ENCODE measurements at places on chromosomes 6 and 20.
A peak's percentile ranks its signal among the peaks of the same experiment; 100 is the strongest.

DNA sequence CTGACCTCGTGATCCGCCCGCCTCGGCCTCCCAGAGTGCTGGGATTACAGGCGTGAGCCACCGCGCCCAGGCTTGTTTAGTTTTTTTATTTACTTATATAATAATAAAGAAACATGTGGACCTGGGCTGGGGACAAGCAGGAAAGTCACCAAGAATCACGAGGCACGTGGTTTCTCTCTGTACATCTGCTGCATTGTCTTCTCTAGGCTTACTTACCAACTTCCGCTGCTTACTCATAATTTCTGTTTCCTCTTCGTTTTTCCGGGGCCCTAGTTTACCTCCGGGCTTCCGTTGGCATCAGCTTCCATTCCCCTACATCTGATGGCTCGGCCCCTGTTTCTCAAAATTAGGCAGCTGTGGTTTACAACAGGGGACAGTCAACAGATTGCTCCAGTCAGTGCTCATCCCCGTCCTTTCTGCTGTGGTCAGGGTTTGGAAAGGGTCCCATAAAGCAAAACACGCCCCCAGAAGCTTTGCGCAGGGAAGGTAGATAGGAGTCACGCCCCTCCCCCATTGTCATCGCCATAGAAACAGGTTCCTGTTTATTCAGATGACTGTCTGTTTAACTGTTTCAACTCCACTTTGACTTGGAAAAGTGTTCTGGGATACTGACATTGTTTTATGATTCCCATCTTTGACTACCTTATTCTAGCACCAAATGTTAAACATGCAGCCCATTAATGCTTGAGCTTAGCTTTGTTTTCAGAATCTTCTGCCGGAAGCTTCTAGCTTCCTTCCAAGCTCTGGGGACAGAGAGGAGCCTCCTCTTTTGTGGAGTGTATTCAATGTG, 31.9 kb upstream of the TXLNB start:
- DNase-seq = peak; percentile 92

GRCh38 chr20:47754388-47754715, 30.9 kb downstream of the SULF2 start:
- no peak for DNase-seq

DNA sequence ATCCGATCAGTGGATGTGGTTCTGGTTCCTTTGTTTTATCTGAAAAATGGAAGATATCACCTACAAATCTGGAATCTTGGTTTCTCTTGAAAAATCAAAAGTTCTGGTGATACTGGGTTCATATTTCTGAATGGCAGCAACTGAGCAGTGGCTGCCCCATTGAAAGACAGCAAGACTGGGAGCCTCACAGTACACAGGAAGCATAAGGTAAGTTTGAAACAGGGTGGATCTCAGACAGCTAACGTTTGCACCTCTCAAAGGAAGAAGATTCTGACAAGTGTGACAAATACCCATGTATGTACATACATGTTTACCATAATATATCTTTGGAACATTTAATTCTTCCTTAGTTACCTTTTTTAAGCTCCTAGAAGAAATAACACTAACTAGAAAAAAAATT, at the start of gene SAMD3:
Gene SAMD3 (minus strand): TSS at position 177 of the 400 bp plus-strand sequence. CDS start 7,678 bp downstream, outside the sequence.
- DNase-seq = peak; percentile 74

DNA sequence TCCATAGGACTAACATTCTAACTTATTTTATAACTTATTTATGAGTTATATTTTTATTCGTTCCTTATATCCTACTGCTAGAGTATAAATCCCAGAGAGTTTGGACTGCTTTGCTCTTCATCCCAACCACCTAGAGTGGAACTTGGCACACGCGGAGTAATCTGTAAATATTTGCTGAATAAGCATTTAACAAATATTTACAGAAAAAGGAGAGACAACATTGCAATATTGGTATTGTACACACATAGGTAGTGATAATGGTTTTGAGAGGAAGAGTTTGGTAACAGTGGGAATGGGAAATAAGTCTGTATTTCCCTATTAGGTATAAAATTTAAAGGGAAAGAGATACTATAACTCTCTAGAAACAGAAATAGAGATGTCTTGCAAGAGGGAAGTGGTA, 634.8 kb upstream of the CITED2 start:
- DNase-seq = no peak

GRCh38 chr20:13822459-13822858, 37.6 kb downstream of the NDUFAF5 start:
- no peak for DNase-seq

GRCh38 chr6:44800171-44800783, 412.8 kb downstream of the CDC5L start:
- no peak for DNase-seq

- DNase-seq = no peak
Observed at GRCh38 chr20:48350313-48350988, 477.3 kb downstream of the PREX1 start.

GRCh38 chr6:135974426-135974825, 122.9 kb downstream of the PDE7B start:
- no peak for DNase-seq

- DNase-seq = no peak
Observed at GRCh38 chr6:72272958-72273357, 348.9 kb upstream of the KCNQ5 start.

GRCh38 chr6:132607544-132608233, 16.4 kb downstream of the TAAR2 start:
- no peak for DNase-seq

DNA sequence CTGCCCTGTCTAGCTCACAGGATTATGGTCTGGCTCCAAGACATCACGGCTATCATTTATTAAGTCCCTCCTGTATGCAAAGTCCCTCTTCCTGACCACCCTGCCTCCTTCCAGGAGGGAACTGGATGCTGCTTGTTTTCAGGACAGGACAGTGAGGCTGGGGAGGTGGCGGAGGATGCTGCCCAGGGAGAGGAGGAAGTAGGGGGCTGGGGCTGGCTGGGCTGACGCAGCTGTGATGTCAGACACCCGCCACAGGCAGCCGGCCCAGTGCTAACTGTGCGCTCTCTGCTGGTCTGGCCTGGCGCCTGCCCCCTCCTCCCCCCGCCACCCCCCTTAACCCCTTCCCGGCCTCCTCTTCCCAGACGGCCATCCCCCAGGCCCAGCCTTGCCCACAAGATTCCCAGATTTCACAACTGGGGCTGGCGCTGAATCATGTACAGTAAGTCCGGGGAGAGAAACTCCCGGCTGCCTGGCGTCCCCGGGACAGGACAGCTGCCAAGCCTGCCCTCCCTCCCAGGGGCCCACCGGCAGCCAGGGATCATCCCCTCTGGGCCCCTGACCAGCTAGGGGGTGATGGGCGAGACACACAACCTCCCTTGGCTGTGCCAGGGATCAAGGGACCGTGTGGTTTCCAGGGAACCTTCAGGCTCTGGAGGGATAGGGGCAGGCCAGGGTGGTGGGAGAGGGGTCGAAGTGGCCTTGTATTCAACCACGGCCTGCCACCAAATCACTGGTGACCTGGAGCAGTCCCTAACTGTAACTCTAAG, 118.1 kb downstream of the CEBPB start:
- no peak for DNase-seq

DNA sequence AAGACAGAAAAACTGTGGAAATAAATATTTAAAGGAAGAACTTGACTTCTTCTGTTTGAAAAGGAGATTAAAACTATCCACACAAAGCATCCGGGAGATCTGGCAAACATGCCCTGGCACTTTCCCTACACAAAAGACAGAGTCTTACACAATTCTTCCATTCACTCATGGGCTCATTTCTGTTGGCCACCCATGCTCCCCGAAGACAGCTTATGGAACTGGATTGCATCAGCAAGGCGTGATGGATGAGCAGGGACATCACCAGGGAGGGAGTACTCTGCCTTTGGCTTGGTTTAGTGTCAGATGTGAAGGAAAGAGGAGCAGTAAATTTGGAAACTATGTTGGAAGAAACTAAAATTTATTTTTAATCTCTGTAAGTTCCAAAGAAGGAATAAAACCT, 379.3 kb downstream of the CD109 start:
- no peak for DNase-seq

DNA sequence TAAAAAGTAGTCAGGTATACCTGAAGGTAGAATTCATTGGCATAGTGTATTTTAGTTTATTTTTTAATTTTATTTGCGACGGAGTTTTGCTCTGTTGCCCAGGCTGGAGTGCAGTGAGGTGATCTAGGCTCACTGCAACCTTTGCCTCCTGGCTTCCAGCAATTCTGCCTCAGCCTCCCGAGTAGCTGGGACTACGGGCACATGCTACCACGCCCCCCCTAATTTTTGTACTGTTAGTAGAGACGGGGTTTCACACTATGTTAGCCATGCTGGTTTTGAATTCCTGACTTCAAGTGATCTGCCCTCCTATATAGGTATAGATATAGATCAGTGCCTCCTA, 102.8 kb upstream of the PRSS16 start:
- no peak for DNase-seq

DNA sequence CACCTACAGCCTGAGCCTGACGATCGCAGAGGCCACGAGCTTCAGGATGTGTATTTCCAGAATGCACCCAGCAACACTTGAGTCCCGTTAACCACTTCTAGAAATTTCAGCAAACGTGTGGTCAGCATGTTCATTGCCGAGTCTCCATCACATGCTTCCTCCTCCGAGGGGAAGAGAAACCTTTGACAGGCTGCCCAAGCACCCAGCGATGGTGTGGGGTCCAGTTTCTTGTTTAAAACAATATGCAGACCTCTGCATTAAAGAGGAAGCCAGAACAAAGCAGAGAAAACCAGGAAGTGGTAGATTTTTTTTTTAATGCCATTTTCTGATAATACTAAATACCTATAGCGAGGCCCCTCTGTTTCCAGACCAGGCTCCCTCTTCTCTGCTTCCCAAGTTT, 71.9 kb downstream of the GNAS-AS1 start:
- DNase-seq = no peak

- DNase-seq = no peak
Observed at GRCh38 chr20:37511610-37512275, 9.3 kb upstream of the NNAT start.

- no peak for DNase-seq
Observed at GRCh38 chr20:14960831-14961230, 623.4 kb upstream of the FLRT3 start.

DNA sequence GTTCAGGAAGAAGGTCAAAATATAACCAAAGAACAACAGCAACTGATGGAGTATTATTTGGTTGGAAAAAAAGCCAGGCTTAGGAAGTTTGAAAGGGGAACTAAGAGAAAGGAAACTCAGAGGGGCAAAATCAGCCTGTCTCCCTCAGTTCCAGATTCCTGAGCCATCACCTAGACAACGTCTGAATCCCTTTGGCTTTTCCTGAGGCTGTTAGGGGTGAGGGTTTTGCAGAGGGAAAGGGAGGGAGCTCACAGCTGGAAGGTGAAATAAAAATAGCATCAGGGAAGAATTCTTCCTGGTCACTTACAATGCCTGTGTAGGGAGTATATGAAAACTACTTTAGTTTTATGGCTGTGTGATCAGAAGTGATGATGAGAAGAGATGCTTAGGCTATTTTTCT, 100.5 kb downstream of the SOBP start:
- DNase-seq = no peak

- no peak for DNase-seq
Observed at GRCh38 chr6:144298194-144298593, 13.1 kb downstream of the UTRN start.

- DNase-seq = peak; percentile 41
Observed at GRCh38 chr6:170200458-170200891, 90.4 kb downstream of the DLL1 start.

- no peak for DNase-seq
Observed at GRCh38 chr20:37209661-37210314, 30.4 kb upstream of the MROH8 start.

DNA sequence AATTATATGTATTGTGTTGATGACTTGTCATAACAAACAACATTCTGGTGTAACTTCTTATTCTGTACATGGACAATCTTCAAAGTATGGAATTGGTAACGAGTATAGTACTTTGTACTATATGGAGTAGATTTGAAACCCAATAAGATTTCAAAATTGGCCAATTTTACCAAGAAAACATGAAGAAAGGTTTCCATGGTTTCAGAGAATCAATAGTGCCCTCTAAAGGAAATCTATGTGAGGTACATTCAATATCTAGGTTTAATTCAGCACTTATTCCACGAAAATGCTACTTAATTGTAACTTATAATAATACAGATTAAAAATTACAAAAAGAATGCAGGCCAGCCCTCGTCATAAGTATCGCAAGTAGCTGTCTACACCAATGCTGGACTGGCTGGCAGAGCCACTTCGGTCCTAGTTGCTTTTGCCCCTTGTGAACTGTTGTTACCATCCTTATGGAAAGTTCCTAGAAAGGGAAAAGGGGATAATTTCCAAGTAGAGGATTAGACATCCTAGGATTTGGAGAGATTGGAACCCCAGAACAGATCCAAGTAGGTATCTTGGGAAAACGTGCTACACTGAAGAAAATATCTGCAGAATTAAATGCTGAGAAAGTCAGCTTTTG, 70.9 kb downstream of the LCA5 start:
- DNase-seq = no peak

DNA sequence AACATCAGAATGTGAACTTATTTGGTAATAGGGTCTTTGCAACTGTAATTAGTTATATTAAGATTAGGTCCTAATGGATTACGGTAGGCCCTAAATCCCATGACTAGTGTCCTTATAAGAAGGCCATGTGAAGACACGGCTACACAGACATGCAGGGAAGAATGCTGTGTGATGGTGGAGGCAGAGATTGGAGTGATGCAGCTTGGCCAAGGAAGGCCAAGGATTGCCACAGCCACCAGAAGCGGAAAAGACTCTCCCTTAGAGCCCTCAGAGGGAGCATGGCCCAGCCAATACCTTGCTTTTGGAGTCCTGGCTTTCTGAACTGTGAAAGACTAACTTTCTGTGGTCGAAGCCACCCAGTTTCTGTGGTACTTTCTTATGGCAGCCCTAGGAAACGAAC, 9.7 kb upstream of the SMIM13 start:
- DNase-seq = no peak

GRCh38 chr6:36505744-36506534, 41.3 kb downstream of the STK38 start:
- no peak for DNase-seq

DNA sequence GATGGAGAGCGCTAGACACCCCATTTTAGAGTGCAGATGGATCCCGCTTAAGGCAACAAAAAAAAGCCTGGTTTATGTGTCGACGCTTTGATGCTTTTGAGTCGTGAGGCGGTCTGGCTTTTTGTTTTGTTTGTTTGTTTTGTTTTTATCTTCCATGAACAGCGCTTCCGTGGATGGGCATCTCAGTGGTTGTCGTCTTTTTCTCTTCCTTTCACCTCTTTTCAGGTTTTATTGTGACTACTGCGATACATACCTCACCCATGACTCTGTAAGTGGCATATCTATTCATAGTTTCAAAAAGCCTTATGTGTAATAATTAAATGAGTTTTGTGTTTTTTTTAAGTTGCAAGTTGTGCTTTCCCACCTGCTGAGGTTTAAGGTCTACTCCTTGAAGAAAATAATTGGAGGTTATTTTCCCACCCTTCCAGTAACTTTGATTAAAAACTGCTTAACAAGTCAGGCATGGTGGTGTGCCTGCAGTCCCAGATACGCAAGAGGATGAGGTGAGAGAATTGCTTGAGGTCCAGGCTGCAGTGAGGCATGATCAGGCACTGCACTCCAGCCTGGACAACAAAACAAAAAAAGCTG, 476 bp downstream of the SNRPC start:
- no peak for DNase-seq

GRCh38 chr6:49637350-49637731, 702 bp upstream of the RHAG start:
- DNase-seq = no peak

GRCh38 chr6:11366183-11366933, 133.9 kb upstream of the NEDD9 start:
- peak; percentile 86 for DNase-seq

GRCh38 chr20:44990957-44991356, 24.6 kb downstream of the STK4 start:
- DNase-seq = no peak

- no peak for DNase-seq
Observed at GRCh38 chr6:9583753-9584352, 831.0 kb downstream of the TFAP2A start.

All from activated CD4-positive, alpha-beta T cell treated with anti-CD3 and anti-CD28 coated beads, Interleukin-2, amount 10 ng/mL, durations not matched to agents 24 days and 14 days (primary cell).